Endothelial cell (in vitro differentiated cells): ENCODE measurements at places on chromosomes 3 and 15.

GRCh38 chr3:42081838-42082473 lies 9.2 kb upstream of the TRAK1 start:
- no peak for DNase-seq

DNA sequence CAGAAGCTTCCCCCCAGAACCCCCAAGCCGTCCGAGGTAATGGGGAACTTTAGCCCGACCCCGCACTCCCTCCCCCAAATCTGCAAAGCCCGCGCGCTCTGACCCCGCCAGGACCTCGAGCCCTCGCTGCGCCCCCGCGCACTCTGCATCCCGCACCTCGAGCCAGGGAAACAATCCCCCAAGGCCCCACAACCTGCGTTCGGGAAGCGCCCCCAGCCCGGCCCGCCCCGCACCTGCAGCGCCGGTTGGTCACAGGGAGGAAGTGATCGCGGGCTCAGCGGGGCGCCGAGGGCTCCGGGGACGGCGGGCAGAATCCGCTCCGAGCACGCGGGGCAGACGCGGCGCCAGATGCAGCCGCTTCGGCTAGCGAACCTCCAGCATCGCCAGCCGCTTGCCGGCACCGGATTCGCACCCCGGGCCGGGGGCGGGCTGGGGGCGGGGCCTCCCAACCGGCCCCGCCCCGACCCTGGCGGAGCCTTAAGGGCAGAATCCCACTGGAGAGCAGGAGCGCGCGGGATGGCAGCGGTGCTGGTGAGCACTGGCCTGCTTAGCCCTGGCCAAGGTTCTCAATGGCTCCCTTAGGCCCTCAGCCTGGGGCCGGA lies at the start of gene CAMKV:
Gene CAMKV (minus strand): TSS at position 382 of the 602 bp plus-strand sequence. CDS start 7,518 bp downstream, outside the sequence.
- peak; percentile 45 for DNase-seq

- no peak for DNase-seq
Observed at GRCh38 chr15:77853910-77854309, 221.2 kb upstream of the LINGO1 start.

GRCh38 chr3:142003291-142003690 lies 126.8 kb downstream of the ATP1B3 start:
- no peak for DNase-seq

- DNase-seq: peak; percentile 16
Observed at GRCh38 chr3:122982216-122983185, 45.1 kb downstream of the SEMA5B start.

- peak; percentile 64 for DNase-seq
Observed at GRCh38 chr3:159852821-159853505, 135.7 kb upstream of the IL12A start.
